ENCODE measurements at places on chromosomes 16 and 17.

GRCh38 chr16:77300256-77300655 lies 101.0 kb downstream of the SYCE1L start:
- no peak for DNase-seq

DNA sequence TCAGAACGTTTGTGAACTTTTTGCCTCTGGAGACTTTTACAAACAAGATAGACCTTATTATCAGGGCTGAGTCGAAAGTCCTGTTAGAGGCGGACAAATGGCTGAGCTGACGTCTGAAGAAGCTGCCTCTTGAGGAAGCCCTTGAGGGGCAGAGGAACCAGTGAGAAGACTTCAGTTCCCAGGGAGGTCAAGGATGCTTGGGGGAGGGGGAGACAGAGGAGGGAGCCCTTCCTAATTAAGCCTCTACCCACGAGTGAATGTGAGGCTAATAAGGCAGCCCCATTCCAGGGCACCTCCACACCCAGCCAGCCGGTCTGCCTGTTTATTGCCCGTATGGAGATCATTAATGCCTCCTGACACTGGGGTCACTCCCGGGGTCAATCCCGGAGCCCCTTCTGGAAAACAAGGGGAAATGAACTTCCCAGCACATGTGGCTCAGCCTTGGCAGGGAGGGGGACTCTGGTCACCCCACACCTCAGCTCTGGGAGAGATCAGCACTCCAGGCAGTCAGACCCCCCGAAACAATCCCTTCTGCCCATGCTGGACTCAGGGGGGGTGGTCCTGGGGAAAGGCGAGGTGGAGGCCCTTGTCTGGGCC lies 9.2 kb upstream of the TBX4 start:
- DNase-seq: no peak

GRCh38 chr17:2068519-2069051 lies 13.7 kb downstream of the HIC1 start:
- DNase-seq: peak; percentile 81

- DNase-seq: no peak
These were observed 510.4 kb downstream of the KCNJ18 start for GRCh38 chr17:22202702-22203101.

- no peak for DNase-seq
These were observed 6.4 kb upstream of the RAB40C start for GRCh38 chr16:583470-583814.

DNA sequence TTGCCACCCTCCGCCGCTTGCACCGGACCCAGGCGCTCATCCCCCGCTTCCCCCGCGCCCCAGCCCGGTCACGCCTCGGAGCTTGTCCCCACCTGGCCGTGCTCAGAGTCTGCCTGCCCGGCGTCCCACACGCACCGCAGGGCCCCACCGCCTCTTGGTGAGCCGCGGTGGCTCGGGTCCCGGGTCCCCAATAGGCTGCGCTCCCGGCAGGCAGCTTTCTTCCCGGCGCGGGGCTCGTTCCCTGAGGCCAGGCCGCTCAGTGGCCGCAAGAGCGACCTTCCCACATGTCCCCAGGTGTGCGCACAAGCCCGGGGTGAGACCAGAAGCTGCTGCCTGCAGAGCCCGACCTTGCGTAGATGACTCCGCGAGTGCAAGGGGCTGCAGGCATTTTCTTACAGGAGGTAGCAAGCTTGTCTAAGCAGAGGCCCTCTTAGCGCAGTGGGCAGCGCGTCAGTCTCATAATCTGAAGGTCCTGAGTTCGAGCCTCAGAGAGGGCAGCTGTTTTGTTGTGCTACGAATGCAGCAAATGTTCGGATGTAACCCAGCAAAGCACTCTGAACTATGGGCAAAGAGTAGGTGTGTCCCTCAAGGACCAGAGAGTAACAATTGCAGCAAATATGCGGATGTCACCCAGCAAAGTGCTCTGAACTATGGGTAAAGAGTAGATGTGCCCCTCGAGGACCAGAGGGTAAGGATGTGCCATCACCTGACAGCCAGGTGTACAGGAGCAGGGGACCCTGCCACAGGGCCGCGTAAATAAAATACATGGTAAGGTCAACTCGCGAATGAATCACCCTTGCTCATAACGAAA lies 15.6 kb downstream of the TLE7 start:
- DNase-seq: peak; percentile 90

GRCh38 chr17:33381201-33381600 lies 88.1 kb upstream of the ASIC2 start:
- no peak for DNase-seq

DNA sequence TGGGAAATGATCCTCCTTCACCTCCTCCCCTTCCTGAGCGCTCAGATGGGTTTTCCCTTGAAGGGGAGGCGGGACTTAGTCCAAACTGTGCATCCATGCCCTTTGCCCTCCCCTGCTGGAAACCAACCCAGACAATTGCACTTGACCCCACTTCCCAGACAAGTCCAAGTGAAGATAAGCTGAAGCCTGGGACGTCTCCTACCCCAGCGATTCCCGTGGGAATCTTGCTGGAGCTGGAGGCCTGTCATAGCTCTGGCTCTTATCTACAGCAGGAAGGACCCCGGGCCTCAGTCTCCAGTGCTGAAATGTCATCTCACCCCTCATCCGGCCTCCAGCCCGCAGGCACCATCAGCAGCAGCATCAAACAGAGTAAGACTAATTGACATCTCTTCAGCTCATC lies 6.5 kb upstream of the NGFR start:
- no peak for DNase-seq

DNA sequence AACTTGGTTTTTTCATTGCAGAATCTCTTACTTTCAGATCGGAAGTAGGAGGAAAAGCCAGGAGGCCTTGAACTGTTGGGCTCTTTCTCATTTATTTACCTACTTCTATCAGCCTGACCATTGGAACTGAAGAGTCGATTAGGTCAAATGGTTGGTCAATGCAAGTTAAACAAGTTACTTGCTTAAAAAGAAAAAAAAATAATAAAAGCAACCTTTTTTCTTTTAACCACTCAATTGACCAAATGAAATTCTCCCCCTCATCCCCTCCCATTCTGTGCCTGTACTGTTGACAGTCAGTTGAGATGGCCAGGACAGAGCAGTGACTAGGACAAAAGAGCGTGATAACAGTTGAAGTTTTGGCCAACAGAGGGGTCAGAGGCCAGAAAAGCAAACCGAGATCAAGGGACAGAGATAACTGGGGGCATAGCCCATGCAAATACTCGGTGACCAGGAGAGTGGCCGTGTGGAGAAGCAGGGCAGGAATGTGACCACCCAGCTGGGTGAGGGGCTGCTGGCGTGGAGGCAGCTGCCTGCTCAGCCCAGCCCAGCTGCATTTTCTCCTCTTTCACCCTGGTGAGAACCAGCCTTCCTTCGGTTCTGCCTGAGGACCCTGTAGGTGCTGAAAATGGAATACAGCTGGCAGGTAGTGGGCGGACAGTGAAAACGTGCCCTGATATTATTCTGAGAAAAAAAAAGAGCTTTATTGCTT lies 72.2 kb downstream of the HS3ST3B1 start:
- DNase-seq: no peak

DNA sequence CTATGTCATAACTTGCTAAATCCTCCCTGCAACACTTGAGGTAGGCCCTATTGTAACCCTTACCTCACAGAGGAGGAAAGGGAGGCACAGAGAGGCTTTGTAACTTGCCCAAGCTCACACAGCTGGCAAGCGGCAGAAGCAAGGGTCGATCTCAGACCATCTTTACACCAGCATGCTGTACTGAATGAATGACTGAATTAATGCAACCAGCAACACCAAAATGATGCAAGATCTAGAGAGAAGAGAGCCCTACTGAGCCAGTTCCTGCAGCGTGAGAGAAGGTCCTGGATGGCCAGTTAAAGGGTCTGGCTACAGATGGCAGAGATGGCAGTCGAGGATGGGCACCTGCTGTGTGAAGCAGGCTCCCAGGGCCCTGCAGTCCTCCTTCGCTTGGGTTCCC lies 8.2 kb upstream of the KLHL36 start:
- no peak for DNase-seq

- no peak for DNase-seq
These were observed 22.4 kb upstream of the PRM1 start for GRCh38 chr16:11303405-11304138.

GRCh38 chr17:59423137-59423724 lies 91.8 kb downstream of the YPEL2 start:
- DNase-seq: no peak

- DNase-seq: peak; percentile 51
These were observed 246.4 kb downstream of the PRKCA start for GRCh38 chr17:66548659-66549310.

GRCh38 chr16:73280388-73280787 lies 232.5 kb upstream of the ZFHX3 start:
- no peak for DNase-seq

DNA sequence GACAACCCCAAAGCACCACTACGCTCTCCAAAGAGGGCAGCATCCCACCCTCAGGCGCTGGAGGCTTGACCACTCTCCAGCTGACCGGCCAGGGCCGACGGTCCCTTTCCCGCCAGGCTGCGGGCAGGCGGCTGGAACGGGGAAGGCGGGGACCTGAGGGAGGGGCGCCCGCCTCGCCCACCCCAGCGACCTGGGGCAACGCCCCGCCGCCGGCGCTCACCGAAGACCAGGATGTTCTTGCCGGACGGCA lies 431 bp downstream of the DYNC1LI2 start:
- DNase-seq: no peak

- no peak for DNase-seq
These were observed 24.0 kb downstream of the CDIP1 start for GRCh38 chr16:4514606-4515005.

DNA sequence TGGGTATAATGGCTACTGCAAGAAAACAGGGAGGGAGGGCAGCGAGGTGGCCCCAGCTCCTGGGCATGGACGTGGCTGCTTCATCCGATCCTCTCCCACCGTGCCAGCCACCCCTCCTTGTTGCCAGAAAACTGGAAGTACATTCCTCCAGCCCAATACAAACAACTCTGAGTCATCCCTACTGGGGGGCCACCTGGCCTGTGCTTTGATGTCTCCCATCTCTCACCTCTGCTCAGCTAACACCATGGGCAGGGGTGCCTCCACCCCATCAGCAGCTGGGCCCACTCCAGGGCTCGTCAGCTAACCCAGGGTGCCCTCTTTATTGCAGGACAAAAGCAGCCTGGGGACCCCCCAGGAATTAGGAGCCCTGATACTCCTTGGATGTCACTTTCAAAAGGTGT lies 2.0 kb downstream of the RHBDF2 start:
- DNase-seq: no peak

DNA sequence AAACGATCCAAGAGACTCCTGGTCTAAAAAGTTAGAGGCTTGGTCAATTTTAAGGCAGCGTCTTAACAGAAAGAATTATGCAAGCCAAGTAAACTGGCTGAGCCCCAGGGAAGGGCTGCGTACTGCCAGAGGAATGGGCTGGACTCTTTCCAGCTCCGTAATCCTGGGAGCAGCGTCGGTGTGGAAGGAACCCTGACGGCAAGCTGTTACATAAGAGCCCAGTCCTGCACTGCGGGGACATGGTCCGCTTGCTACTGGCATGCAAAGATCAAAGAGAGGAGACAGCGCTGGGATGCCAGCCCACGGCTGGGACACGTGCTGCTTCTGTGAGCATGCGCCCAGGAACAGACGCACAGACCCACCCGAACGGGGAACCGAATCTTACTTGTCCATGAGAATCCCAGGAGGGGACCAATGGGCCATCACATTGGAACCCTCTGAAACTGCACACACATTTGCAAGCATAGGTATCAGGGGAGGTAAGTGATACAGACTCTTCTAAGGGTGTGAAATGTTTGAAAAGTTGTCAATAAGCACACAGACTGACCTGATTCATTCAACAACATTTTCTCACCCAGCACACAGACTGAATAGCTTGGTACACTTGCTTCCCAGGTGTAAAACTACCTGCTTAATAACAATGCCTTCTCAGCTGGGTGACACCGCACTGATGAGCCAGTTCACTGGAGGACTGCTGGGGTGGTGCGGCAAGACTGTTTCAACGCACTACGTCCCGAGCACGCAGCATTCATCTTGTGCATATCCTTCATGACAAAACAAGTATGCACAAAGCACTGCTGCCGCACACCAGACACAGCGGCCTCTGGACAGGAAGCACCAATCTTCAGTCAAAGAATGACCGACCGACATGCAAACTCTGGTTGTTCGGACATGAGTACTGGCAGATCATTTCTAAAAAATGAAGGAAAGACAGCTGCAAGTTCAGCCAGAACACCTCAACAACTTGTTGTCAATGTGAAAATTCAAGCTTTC lies 94.9 kb downstream of the ANKRD11 start:
- DNase-seq: peak; percentile 91

DNA sequence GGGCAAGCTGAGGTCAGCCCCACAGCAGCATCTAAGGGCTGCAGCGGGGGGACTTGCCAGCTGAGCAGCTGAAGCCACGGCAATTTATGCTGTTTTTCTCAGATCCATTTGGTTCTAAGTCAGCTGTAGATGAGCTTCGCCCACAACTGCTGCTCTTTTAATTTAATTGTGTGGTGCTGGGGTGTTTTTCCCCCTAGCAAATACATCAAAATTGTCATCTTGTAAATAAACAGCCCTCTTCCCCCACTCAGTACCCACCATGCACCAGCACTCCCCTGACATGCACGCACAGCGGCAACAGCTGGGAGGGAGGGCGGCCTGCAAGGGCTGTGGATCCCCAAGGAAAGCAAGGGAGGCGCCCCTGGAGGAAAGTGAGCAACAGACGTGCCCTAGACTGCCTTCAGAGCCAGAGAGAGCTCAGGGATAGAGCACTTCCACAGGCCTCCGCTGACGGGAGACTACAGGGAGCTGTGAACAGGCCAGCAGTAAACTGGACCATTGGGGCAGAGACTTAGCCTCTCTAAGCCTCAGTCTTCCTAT lies 149.5 kb downstream of the TMEM132E start:
- DNase-seq: no peak

Measured in cerebellar cortex (tissue), 1 donor.